Renal cortical epithelial cell (primary cell): ENCODE measurements at places on chromosomes 16 and 17.

DNA sequence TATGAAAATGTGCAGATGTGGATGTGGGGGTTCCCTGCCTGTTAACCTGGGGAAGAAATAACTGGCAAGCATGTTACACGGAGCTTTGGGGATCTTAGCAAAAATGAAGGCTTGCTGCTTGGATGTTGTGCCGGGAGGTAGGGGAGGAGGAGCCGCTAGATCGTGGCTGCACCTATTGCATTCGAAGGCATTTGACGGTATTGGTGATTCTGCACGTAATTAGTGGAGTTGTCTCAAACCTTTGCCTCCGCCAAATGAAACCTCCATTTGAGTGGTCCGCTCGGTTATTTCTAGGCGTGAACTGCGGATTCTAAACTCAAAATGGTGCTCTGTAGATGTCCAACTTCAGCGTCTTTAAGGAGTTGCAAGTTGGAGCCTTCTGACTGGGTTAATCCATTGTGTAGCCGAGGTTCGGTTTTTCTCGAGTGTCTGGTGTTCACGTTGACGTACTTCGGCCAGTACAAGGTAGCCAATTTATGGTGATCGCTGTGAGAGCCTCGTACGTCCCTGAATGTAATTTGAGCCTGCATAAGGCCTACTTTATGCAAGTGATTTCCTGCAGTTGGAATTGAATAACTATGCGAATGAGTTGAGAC, 1.5 kb downstream of the TNRC6C start:
- peak; percentile 19 for DNase-seq

GRCh38 chr16:71357681-71358080, 842 bp upstream of the CALB2 start:
- no peak for DNase-seq

DNA sequence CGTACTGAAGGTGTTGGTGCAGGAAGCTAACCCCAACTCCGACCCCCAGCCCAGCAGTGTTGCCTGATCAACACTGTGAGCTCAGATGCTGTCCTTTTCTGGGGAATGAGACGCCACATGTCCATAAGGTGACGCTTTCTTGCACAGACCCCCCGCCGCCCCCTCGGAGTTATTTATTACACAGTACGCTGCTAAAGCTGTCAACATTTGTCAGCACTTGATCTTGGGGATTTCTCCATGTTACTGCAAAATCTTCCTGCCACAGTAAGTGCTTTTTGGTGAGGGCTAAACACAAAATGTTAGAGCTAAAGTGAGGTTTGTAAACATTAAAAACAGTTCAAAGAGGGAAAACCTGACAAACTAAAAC, 15.9 kb downstream of the CMTM3 start:
- no peak for DNase-seq

- DNase-seq: peak; percentile 80
These were observed 26.8 kb downstream of the TRAP1 start for GRCh38 chr16:3690470-3690928.

DNA sequence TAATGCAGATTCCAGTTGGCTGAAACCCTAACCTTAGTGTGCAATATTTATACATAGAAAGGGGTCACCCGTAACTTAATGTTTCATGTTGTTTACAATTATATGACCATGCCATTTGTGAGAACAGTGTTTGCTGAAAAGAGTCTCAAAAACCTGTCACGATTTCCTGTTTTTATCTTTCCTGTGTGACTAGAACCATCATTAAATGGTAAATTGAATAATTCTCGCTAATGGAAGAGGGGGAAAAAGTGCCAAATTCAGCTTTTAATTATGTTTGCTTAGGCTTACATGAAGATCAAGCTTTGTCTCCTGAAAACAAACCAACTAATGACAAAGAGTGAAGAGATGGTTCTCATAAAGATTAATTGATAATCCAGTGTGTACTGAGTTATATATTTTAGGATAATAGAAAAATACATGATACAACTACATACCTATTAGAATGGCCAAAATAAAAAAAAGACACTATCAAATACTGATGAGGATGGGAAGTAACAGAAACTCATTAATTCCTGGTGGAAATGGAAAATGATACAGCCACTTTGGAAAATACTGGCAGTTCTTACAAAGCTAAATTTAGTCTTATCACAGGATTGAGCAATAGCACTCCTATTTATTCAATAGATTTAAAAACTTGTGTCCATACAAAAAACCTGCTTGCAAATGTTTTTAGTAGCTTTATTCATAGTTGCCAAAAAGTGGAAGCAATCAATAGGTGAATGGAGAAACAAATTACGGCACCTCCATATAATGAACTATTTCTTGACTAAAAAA, 141.7 kb downstream of the CDK5R1 start:
- no peak for DNase-seq
